Pancreas (tissue), 10 donors: ENCODE measurements at places on chromosomes 5 and 9. TPM values are rescaled to one million over a fixed set of nuclear protein-coding genes. Genes with fewer than 3 reads are reported as not detected.

Gene DDX4
- total RNA-seq = 0.09 TPM

Gene PIK3R1
- total RNA-seq = 14.4 TPM

Gene ACOT12
- total RNA-seq = not detected

Gene S100Z
- 0.16 TPM for total RNA-seq

Gene SLC4A9
- not detected for total RNA-seq

Gene LEAP2
- 0.92 TPM for total RNA-seq

Gene PAM
- total RNA-seq = 72.3 TPM

Gene GMCL2
- not detected for total RNA-seq

Gene SEMA6A
- 13.9 TPM for total RNA-seq

Gene PDLIM4
- total RNA-seq = 2.2 TPM

Gene SPATA31A3
- total RNA-seq = not detected

Gene WDR5
- total RNA-seq = 14.0 TPM

Gene IGIP
- 8.0 TPM for total RNA-seq

Gene MZB1
- total RNA-seq = 0.76 TPM

Gene PTPN3
- total RNA-seq = 13.9 TPM

Gene SPINK13
- total RNA-seq = not detected

- no peak for DNase-seq
Measured at GRCh38 chr5:149257889-149258705, 13.6 kb upstream of the AFAP1L1 start.

GRCh38 chr5:107184066-107184465 is 486.7 kb downstream of the EFNA5 start:
- no peak for DNase-seq

DNA sequence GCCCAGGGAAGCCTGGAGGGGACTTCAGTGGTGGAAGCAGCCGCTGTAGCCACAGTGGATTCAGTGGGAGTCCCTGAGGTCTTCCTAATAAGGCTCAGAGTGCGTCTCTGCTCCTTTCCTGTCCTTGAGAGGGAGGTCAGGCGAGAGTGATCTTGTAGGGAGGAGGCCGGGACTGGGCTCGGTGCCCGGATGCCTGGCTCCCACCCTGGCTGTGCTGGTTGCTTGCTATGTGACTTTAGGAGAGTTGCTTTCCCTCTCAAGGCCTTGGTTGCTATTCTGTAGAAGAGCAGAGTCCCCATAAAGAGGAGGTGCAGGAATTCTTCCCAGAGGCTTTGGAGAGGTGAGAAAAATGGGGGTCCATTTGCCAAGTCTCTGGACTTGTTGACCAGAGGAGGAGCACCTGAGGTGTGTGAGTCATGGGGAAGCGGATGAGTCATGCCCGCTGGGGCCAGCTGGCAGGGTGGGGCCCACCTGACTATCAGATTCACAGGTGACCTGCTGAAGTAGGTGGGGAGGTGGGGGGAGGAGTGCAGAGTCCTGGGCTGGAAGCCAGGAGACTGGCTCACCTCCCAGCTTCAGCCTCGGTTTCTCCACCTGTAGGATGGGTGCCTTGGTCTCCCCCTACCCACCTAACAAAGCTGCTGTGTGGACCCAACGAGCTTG is 13.8 kb downstream of the GSN start:
- peak; percentile 84 for DNase-seq

GRCh38 chr9:974996-975739 is 1.3 kb upstream of the DMRT3 start:
- no peak for DNase-seq

DNA sequence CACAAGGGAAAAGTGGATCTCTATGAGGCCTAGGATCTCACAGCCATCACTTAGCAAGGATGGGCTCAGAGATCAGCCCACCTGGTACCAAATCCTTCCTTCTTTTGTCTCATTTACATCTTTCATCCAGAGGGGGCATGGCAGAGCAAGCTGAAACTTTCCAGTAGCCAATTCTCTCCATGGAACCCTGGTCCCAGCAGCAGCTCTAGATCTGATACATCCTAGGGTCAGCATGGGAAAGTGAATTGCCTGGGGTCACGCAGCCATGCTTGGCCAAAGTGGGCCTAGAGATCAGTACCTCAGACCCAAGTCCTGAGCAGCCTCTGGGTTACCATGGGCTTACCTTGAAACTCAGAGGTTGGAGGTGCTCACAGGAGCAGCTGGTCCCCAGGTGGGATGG is 170.5 kb downstream of the GABBR2 start:
- DNase-seq = no peak

DNA sequence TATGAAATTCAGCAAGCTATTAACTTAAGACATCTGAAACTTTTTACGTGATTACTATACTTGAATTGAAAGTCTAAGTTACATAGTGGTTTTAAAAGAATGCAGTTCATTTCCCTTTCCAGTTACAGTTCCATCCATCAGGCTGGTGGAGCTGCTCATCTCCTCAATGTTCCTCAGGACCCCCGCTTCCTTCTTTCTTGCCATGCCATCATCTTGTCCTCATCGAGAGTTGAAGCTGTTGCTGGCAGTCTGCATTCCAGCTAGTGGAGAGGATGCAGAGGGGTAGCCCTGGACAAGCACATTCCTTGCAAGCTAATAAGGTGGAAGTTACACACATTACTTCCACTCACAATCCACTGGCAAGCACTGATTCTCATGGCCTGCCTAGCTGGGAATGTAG is 8.8 kb upstream of the RNF183 start:
- no peak for DNase-seq

- DNase-seq = no peak
Measured at GRCh38 chr5:28265877-28266276, 1227.5 kb upstream of the CDH9 start.

DNA sequence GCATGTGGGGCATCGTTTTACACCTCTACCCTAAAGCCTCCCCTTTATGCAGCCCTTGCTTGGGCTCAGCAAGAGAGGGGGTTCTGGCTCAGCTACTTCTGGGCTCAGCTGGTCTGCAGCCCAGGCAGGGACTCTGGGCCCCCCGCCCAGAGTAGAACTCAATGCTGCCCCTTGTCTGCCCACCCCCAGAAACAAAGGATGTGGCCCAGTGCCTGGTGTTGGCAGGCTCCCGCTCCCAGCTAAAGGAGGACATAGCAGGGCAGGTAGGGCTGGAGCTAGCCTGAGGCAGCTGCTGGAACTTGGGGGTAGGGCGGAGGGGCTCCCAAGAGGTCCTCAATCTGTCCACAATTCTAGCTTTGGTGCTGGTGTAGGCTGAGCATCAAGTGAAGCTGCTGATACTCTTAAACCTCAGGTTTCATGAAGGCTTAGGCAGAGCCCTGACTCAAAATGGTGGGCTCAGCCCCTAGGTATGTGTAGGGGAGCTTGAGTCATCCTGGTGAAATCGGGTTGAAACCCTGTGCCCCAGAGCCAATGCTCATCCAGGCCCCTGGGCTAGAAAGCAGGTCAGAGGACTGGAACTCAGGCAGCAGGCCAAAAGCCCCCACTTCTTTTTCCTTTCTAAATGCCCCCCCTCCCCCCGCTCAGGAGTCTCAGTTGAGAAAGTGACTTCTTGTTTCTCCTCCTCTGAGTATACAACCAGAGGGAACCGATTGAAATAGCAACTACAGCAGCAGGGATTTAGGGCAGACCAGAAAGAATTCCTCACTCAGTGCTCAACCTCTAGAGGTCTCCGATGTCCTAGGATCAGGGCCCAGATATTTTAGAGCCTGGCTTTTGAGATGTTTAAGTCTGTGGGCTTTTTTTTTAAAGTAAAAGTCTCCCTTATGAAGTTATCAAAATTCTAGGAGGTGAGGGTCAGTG is 11.4 kb downstream of the PSD2 start:
- DNase-seq = peak; percentile 2

DNA sequence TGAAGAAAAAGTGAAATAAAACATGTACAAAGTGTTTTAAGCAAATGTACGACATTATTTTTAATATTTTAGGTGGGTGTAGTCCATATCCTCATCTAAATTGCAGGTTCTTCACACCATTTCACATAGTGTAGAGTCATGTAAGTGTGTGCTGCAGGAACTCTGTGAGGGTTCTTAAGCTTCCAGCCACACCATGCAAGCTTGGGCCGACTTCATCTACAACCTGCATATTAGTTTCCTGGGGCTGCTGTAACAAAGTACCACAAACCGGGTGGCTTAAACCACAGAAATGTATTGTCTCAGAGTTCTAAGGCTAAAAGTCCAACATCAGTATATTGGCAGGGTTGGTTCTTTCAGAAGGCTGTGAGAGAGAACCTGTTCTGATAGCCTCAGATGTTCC is 10.2 kb downstream of the PAM start:
- no peak for DNase-seq

- no peak for DNase-seq
Measured at GRCh38 chr5:163964671-163965070, 459.3 kb downstream of the MAT2B start.

- DNase-seq = peak; percentile 80
Measured at GRCh38 chr9:134049236-134049635, 18.6 kb downstream of the BRD3 start.

- DNase-seq = no peak
Measured at GRCh38 chr9:8552732-8553131, 753.2 kb upstream of the DMAC1 start.

DNA sequence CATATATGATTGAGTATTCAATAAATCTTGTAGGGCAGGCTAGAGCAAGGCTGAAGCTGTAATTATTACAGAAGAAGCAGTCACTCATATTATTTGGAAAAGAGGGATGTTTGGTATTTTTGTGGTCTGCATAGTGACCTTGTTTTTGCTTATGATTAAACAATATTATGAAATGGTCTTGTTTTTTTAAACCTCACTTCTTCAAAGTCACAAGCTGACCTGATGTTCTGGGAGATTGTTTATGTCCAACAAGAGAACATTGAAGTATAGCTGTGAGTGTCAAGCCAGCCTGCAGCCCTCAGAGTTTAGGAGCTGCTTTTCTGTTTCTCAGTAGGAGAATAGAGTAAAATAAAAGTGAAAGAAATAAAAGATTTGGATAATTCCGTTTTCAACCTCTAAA is 342.2 kb downstream of the LRRC70 start:
- no peak for DNase-seq

DNA sequence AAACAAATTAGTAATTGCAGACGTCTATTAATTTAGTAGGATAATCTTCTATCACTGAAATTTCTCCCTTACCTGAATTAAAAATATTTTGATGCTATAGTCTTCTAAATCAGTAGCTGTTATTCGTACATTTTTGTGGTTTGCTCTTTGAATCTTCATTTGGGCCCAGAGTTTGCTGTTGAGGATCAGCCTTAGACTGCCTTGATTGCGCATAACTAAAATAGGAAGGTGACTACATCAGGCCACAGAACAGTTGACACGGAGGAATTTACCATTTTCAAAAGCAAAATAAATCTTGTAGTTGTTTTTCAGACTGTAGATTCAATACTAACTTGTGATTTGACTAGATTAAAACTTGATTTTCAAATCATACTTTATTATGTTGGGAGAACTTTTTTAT is 11.8 kb upstream of the NADK2 start:
- DNase-seq = no peak

GRCh38 chr9:136180586-136180985 is 24.3 kb downstream of the LHX3 start:
- DNase-seq = no peak

GRCh38 chr9:69431777-69432176 is 106.8 kb downstream of the ENTREP1 start:
- DNase-seq = no peak

- no peak for DNase-seq
Measured at GRCh38 chr9:108443741-108444140, 412.0 kb downstream of the ACTL7B start.

GRCh38 chr5:179319741-179320281 is 25.4 kb downstream of the ADAMTS2 start:
- DNase-seq = no peak

- DNase-seq = no peak
Measured at GRCh38 chr5:67037171-67037570, 159.4 kb downstream of the CD180 start.

GRCh38 chr5:83281658-83282057 is 189.9 kb upstream of the VCAN start:
- no peak for DNase-seq

GRCh38 chr9:91191411-91192380 is 170.0 kb downstream of the AUH start:
- no peak for DNase-seq

DNA sequence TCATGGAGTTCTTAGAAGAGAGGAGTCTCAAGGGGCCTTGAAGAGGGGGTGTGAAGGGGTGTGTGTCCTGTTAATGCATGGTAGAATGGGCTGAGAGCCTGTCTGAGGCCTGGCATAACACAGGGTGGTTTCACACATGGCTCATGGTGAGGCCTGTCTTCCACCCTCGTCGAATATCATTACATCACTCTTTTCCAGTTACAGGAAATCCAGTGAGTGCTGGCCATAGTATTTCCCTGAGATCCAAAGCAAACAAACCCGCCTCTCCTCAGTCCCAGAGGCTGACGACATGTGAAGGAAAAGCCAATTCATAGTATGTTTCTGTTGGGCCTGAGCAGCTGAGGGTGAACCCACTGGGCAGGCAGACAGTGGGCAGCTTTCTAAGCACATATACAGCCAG is 159.4 kb upstream of the NR3C1 start:
- no peak for DNase-seq

DNA sequence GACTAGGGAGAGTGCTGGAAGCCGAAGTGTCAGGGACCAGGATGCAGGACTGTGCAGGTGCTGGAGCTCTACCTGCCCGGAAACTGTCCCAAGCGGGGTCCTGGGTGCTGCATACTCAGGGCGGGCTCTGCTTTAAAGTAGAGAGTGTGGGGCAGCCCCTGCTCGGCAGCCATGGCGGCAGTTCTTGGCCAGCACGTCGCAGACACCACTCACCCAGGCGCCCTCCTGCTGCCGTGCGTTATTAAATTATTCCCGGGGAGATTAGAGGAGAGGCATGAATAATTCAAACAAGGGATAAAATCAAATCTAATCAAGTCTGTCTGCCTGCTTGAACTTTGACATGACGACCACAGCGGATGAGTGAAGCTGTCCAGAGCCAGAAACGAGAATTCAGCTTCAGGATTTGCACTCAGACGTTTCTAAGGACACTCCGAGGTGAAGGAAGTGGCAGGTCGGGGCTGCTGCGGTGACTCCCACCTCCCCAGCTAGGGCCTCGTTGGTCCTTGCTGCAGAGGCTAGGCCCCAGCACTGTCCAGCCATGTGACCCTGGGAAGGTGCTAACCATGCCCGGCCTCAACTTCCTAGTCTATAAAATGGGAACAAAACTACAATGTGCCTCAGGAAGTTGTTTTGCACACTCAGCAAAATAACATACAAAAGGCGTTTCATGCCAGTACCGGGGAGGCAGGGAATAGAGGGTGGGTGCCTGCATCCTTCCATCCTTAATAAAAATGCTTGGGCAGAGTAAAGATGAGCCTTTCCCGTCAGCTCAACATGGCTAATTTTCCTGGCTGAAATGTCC is 91.3 kb upstream of the ADAMTS2 start:
- no peak for DNase-seq

GRCh38 chr9:36074870-36075532 is 38.3 kb downstream of the RECK start:
- DNase-seq = peak; percentile 67

- no peak for DNase-seq
Measured at GRCh38 chr9:94005272-94005901, 50.2 kb upstream of the BARX1 start.

- no peak for DNase-seq
Measured at GRCh38 chr9:93301291-93301811, 117.4 kb downstream of the WNK2 start.

DNA sequence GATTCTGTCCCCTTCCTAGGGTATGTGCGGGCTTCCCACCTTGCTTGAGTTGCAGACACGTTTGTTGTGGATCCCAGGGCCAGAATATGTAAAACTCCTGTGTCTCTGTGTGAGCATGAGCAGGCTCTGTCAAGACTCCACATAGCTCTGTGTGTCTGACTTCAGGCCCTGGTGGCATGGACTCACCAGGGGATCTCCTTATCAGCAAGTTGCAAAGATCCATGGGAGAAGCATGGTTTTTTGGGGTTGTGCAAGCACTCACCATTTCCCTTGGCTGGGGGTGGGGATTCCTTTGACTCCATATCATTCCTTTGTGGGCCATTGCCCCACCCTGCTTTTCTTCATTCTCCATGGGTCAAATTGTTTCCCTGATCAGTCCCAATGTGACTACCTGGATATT is 205.6 kb downstream of the TUSC1 start:
- DNase-seq = no peak
